ENCODE measurements at places on chromosomes 6 and 20.

DNA sequence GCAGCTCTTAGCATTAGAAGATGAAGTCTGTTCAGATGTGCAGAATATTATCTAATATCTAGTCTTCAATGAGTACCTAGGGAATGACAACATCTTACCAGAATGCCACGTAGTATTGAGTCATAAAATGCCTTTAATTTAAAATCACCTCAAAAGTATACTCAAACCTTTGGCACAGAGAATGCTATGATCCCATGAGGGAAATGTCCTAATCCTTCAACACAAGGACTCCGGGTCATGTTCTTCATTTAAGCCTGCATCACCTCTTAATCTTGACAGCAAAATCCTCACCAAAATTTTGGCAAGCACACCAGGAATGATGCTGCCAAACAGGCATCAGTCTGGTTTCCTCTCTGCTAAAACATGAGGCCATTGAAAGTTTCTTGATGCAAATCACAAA, 23.6 kb upstream of the MARCKS start:
- DNase-seq, result no peak

- no peak for DNase-seq
Measured at GRCh38 chr6:9435281-9435680, 979.6 kb downstream of the TFAP2A start.

GRCh38 chr6:27267857-27268434, 20.4 kb downstream of the PRSS16 start:
- DNase-seq, result no peak

DNA sequence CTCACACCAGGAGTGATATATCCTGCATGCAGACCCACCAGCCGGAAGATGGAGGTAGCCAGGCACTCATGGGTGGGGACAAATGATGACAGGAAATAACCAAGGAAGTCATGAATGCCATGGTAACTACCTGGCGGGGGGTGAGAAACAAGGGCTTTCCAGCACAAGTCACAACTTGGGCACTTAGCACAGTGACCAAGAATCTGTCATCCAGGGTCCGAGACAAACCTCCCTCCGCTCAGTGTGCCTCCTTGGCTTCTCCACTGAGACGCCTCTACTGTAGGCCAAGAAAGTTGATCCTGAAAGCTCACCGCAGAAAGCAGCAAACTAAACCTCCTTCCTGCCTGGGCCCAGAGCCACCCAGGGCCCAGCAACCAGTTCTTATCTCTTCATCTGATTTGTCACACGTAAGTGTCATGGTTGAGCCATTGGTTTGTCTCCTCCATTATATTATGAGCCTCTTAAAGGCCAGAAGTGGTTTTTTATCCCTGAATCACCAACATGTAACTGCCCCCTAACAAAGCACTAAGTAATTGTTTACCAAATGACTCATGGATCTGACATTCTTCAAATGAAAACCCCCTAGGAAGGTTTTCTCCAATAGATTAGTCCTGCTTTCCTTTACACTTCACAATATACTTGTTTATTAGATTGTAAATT, 84.3 kb upstream of the TAB2 start:
- peak; percentile 90 for DNase-seq

DNA sequence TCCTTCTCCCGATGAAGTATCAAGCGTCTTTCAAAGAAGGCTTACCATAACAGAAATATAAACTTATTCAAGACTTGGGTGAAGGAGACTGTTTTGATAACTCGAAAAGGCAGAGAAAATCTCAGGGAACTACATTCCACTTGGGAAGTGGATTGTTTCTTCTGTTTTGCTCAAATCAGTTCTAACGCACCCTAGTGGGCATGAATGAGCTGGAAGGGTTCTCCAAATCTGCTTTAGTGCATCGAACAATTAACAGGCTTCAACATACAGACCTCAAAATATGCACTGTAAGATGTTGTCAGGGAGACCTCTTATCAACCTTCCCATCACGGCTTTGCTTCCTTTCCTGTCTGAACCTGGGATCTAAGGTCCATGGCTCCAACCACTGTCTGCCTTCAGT, 392.5 kb downstream of the CD83 start:
- DNase-seq, result no peak

GRCh38 chr6:28941684-28942448, 18.1 kb upstream of the TRIM27 start:
- no peak for DNase-seq

DNA sequence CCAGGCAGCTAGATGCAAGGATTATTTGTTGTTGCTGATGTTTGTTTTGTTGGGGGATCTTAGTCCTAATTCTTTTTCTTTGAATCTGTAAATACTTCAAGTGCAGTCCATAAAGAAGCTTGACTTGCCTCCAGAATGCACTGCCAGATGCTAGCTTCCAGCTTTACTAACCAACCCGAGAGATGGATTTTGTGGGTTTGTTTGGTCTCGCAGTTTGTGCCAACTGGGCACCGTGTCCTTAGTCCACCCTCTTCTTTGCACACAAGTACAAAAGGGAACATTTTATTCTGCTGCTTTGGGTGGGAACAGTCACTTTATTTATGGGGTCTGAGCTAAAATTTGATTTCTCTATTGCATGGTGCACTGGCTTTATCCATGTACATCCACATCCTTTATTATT, 212.0 kb downstream of the PLCB1 start:
- no peak for DNase-seq

DNA sequence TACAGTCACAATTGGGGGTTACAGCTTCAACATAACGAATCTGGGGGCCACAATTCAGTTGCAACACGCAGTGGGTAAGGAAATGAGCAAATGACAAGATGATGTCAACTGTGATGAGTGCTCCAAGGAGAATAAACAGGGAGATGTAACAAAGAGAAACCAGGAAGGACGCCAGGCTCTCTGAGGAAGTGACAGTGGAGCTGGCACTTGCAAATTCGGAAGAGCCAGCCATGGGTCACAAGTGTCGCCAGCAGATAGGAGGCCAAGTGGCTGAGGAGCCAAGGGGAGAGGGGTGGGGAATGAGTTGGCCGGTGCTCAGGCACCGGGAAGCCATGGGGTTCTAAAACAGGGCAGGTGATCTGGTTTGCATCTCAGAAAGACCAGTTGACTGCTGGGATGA, 136.4 kb downstream of the EYA2 start:
- no peak for DNase-seq

DNA sequence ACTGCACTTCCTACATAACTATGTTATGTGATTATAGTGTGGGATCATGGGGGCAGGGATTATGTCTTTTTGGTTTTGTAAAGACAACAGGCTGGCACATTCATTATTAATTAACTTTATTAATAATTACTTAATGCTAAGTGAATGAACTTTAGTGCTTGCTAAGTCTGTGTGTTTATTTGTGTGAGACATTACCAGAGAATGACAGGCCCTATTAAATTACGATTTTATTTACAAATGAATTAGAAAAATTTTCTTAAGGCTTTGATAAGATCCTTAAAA, 100.9 kb downstream of the CD83 start:
- DNase-seq, result no peak

- DNase-seq, result no peak
Measured at GRCh38 chr6:142696123-142697000, 248.6 kb downstream of the HIVEP2 start.

DNA sequence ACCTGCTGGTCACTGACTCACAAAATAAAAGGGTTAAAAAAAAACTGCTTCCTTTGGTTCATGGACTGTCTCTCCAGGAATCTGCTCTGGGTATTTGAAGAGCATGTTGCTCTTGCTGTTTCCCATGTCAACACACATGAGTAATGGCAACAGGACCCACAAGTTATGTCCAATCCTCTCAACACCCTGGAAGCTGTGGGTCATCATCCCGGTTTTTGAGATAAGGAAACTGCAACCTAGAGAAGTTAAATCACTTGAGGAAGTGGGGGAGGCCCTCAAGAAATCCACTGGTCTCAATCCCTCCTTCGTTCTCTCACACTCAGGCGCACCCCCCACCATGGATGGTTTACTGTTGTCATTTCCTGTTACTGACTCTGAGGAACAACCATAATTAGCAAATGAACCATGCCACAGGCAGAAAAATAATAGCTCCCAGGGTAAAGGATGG, 12.4 kb downstream of the MAP1LC3A start:
- DNase-seq, result no peak

GRCh38 chr6:112710710-112711109, 363.6 kb downstream of the RFPL4B start:
- no peak for DNase-seq

DNA sequence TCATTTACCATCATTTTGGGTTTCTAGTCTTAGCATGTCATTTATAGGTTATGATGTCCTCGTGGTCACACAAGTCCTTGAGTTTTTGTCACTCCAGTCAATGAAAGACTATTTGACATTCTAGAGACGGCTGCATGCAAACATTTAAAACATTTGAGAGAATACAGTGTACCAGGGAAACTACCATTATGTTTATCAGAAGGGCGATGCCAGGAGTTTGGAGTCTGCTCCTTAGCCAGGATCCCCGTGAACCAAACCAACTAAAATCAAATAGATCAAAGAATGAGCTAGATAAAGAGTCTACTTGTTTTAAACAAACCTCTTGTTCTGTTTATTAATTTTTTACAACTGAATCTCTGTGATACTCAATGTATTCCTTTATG, 122.6 kb downstream of the OLIG3 start:
- no peak for DNase-seq

DNA sequence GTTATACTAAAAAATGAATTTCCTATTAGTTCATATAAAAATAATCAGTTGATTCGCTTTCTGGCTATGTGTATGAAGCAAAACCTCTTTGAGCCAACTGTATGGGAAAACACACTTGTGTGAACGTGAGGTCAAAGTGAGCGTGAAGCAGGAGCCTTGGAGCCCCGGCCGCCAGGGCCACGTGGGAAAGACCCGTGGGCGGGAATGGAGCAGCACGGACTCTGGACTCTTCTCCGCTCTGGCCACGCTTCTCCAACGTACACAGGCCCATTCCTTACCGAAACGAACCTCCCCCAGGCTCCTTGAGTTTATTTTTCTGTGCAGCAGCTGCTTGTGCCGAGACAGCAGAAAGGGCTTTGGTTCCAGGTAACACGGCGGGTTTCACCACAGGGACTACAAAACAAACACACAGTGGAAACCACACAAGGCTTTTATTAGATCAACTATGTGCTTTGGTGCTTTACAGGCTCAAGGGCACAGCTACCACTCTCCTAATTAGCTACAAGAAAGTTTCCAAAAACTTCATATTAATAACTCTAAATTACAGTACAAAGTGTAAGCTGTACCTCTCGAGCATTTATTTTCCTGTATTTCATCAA, 62.7 kb downstream of the TAF4 start:
- DNase-seq, result no peak

DNA sequence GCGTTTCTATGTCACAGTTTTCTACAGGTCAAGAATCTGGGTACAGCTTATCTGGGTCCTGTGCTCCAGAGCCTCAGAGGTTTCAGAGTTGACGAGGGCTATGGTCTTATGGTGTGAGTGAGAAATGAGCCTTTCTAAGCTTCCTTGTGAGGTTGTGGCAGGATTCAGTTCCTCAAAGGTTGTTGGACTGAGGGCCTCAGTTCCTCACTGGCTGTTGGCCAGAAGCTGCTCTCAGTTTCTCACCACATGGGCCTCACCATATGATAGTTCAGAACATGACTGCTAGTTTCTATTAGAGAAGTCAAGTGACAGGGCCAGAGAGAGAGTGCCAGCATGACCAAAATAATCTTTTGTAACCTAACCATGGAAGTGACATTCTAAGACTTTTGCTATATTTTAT, 96.1 kb downstream of the NUS1 start:
- no peak for DNase-seq

- DNase-seq, result no peak
Measured at GRCh38 chr6:88884361-88884760, 79.1 kb downstream of the RNGTT start.

DNA sequence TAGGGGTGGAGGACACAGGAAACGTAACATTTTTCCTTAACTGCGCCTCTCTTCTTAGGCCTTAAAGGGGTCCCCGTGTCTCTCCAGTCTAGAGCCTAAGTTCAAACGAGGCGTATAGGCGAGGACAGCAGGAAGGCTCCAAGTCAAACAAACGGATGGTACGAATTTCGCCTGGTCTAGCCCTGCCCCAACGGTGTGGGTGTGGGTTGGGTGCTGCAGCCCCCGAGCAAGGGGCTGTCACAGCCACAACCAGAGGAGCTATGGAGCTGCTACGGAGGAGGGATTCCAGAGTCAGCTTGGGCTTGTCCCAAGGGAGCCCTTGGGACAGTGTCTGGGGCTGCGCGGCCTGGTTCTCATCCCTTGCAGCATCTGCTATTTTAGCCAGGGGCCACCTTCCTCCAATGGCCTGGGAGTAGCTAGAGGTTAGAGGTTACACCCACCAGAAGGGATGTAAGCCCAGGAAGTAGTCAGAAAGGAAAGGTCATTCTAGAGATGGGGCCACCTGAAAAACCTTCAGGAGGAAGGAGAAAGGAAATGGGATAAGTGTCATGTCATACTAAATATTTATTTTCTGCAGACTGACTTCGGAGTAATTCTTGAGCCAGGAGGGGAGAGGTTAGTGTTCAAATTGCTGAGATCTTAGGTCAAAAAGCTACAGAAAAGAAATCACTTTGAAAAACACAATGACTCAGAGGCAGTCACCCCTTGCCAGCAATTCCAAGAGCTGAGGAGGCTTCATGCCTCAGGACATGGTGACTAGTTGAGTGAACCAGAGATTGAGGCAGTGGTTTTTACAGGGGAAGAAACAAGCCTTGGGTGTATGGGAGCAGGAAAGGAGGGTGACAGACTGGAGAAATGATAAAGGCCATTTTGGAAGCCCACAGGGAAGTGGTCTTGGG, 21.7 kb downstream of the VPS52 start:
- DNase-seq, result peak; percentile 81

GRCh38 chr20:37522260-37523011, 1.4 kb downstream of the NNAT start:
- no peak for DNase-seq

GRCh38 chr6:30816791-30817739, 67.3 kb upstream of the DDR1 start:
- DNase-seq, result no peak

DNA sequence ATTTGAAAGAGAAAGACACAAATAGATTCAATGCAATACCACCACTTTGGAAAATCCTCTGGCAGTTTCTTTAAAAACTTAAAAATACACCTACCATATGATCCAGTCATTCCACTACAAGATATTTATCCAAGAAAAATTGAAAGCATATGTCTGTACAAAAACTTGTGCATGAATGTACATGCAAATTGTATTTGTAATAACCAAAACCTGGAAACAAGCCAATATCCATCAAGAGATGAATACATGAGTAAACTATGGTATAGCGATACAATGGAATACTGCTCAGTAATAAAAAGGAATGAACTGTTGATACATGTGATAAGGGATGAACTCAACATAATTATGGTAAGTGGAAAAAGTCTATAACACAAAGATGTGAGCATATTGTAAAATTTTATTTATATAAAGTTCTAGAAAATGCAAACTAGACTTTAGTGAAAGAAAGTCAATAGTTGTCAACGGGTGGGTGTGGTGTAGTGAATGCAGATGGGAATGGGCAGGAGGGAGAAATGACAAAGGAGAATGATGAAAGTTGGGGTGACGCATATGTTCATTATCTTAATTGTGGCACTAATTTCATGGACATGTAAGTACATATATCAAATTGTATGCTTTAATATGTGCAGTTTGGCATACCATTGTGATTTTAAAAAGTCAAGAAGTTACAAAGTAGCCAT, 347.5 kb downstream of the SAMD5 start:
- DNase-seq, result no peak

- DNase-seq, result no peak
Measured at GRCh38 chr6:158031381-158032353, 50.0 kb downstream of the SYNJ2 start.

Data from epithelial cell of proximal tubule (primary cell).